ENCODE measurements at places on chromosomes 12 and 14.

- DNase-seq = no peak
Measured at GRCh38 chr12:52007982-52008510, 1.3 kb downstream of the TAMALIN start.

DNA sequence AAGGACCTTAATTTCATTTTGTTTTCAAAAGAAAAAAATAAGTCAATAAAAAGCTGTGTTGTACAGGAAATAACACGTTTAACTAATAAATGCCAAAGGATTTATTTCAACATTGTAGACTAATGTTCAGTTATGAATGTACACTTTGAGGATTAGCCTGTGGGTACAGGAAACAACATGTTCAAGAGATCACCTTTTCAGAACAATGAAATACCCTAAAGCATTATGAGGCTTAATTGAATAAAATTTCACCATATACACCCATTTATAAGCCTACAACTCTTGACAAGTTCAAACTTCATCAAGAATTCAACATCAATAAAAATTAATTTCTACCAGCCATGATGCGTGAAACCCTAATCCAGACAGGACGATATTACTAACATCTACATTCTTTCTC, 56.6 kb upstream of the SLC6A15 start:
- DNase-seq = no peak

GRCh38 chr12:16730772-16731171, 124.8 kb upstream of the LMO3 start:
- no peak for DNase-seq

DNA sequence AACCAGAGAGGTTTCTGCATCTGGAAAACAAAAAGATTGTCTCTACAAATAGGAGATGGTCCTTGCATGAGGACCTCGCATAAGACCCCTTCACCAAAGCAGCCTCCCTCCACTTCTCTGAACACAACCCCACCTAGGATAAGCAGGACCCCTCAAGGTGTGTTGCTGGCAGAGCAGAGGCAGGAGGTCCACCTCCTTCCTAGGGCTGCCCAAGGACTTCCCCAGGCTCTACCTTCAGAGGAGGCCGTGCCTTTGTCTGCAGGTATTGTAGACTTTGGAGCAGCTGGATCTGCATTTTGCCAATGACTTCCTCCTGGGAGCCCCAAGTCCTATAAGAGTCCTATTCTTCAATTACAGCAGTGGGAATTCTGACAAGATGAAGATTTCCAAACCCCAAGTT, 67.3 kb upstream of the TSPAN11 start:
- DNase-seq = no peak

GRCh38 chr12:22173177-22173576, 127.2 kb downstream of the CMAS start:
- DNase-seq = no peak
